ENCODE measurements at places on chromosomes 5 and 9.

DNA sequence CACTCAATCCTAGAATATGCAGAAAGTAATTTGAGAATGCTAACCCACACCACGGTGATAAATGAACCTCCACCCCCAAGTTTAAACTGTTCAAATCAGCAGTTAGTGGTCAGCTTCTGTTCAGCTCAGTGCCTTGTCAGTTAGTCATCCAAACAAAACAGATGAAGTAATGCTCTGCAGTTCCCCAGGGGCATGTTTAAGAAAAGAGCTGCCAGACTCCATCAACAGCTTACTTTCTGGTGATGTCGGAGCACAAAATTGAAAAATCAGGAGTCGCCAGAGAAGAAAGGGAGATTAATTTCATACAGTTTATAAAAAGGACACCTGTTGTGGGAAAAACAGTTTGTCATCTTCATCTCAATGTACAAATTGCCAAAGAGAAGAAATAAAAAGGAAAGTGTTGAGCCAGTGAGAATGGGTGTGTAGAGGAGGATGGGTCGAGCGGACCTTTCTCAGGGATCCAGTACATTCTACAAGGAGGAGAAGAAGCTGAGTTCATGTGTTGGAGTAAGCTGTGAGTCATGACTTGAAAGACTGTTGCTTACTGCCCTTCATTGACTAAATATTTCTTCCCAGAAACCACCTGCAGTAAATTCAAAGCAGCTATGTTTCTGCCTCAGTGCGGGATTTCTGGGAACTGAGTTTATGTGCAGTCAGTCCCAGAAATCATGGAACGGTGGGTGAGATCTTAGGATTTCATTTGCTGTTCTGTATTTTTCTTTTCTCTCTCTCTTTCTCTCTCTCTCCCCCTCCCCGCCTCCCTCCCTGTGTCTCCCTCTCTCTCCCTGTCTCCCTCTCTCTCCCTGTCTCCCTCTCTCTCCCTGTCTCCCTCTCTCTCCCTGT, 13.7 kb downstream of the TRIO start:
- no peak for DNase-seq

- DNase-seq = no peak
Observed at GRCh38 chr5:169100735-169101075, 200.2 kb downstream of the SLIT3 start.

DNA sequence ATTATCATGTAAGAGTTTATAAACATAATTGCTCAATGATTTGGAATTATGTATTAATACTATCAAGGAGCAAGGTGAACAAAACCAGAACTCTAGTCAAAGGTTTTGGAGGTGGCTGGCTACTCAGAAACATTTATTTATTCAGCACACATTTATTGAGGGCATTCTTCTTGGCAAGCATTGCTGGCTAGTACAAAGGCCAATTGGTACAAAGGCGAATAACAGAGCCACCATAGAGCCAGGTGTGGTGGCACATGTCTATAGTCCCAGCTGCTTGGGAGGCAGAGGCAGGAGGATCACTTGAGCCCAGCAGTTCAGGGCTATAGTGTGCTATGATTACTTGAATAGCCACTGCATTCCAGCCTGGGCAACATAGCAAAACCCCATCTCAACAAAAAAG, 242.1 kb downstream of the CWC27 start:
- no peak for DNase-seq

- no peak for DNase-seq
Observed at GRCh38 chr9:84173961-84174360, 166.6 kb downstream of the SLC28A3 start.

- no peak for DNase-seq
Observed at GRCh38 chr5:157335534-157336422, 69.9 kb downstream of the CYFIP2 start.

GRCh38 chr5:83549674-83550073, 78.1 kb downstream of the VCAN start:
- DNase-seq = no peak

DNA sequence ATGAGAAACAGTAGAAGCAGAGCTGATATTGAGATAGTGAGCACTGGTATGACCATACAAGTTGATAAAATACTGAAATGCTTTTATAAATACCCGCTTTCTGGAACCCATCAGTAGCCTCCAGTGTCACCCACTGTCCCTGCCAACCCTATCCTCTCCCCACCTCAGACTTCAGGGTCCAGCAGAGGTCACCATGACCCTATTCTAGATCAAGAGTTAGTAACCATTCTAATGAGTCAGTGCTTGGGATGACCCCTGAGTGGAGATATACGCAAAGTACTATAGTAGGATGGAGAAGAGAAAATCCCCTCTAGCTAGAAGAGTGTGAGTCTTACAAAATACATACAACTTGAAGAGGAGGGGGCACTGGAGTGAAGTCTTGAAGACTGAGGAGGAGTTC, 297.9 kb upstream of the BRINP1 start:
- no peak for DNase-seq

- no peak for DNase-seq
Observed at GRCh38 chr9:80885894-80886293, 803.5 kb downstream of the TLE1 start.

GRCh38 chr9:78994471-78994870, 577.3 kb upstream of the TLE4 start:
- DNase-seq = no peak
